ENCODE measurements at places on chromosomes 1 and 21.

DNA sequence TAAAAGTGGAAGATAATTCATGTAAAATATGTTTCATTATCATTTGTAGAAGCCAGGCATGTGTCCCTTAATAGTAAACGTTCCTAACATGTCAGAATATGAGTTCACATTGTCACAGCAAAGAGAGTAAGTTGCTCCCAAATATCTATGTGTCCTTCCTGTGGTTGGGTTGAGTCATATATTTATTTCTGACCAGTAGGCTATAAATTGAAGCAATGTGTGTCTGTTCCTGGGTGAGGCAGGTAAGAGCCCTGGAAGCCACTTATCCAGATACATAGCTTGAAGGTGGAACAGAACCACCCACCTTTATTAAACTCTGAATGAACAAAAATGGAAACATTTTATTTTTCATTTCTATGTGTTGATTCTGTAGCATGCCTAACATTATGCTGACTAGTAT, 2251.6 kb downstream of the NCAM2 start:
- no peak for DNase-seq

DNA sequence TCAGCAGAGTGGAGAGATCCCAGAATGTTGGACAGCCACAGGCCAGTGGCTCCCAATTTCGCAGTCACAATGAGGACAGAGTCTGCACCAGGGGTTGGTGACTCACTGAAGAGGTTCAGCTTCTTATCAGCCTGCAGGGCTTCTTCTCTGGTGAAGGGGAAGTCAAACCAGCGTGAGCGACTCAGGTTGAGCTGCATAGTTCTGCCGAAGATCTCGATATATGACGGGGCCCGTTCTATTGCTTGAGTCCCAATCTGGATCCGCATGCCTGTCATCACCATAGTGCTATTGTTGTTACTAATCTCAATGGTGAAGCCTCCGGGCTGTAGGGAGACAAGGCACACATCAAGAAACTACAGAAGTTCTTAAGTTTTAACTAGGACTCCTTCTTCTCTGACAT, 58.5 kb downstream of the UBR4 start:
- no peak for DNase-seq

DNA sequence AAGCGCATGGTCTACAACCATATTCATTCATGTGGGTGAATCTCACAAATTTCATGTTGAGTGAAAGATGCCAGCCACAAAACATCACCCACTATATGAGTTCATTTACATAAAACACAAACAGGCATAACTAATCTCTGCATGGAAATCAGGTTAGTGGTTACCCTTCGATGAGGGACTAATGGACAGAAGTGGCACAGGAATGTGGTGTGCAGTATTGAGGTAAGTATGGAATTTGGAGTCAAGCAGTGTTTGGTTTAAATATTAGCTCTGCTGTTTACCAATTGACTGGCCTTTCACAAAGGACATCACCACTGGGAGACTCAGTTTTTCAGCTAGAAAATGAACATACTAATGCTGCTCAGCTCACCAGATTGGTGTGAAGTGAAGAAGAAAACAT, 24.2 kb downstream of the CCDC185 start:
- no peak for DNase-seq

DNA sequence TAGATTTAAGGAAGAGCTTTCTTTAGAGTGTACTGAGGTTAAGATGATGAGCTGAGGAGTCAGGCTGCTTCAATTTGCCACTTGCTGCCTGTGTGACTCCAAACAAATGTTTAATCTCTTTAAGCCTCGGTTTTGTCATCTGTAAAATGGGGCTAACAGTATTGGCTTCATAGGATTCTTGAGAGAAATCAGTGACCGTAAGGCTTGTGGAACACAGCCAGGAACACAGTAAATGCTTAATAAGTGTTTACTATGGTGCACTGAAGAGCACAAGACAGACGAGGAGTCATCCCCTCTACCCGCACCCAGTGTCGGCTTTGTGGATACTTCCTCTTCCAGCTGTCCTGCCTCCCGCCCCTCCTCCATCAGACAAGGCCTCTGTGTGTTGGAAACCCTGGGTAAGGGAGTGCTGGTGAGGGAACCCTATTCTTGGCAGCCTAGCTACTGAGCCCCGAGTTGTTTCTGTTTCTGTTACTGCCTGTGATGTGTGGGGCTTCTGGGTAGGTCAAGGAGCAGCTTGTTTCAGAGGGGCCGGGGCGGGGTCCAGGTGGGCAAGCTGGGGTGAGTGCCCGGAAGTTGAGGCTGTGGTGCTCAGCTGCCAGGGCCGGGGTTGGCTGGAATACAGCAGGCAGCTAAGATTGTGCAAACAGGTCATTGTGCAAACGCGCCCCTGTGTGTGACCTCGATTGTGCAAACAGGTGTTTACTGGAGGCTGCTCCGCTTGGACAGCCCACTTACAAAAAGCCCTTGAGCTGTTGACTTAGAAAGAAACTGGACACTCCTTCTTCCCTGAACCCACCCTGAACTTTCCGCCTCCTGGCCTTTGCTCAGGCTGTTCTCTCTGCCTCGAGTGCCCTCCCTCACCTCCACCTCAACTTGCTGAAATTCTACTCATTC, 4.0 kb upstream of the CSF3R start:
- no peak for DNase-seq

- peak; percentile 68 for DNase-seq
Measured at GRCh38 chr1:155062702-155063411, 683 bp upstream of the EFNA4 start.

DNA sequence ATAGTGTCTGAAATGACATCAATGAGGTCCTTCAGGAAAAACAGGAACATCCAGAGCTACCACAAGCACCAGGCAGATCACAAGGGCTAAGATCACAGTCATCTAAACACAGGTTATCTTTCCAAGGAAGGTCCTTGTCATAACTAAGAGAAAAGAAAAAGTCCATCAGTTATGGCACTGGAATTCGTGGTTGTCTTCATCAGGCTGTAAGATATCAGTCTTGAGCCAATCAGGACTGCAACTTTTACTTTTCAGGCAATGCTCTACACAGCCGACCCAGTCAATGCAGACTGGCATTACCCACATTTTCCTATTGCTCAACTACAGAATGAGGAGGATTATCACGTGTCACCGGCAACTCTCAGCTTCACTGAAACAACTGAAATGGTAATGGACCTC, 26.4 kb downstream of the SORT1 start:
- DNase-seq, result no peak

- DNase-seq, result peak; percentile 32
Measured at GRCh38 chr1:93180723-93181613, at the start of gene CCDC18. TSS of gene CCDC18 (plus strand) at chr1:93180724. CDS start at chr1:93183362, 2,638 bp downstream.

GRCh38 chr21:46294647-46295176, 8.6 kb downstream of the YBEY start:
- DNase-seq, result no peak

- no peak for DNase-seq
Measured at GRCh38 chr21:39363607-39364555, 15.0 kb upstream of the HMGN1 start.

- no peak for DNase-seq
Measured at GRCh38 chr1:235806123-235806522, 60.6 kb downstream of the LYST start.

GRCh38 chr1:224565186-224565585, 50.9 kb upstream of the CNIH3 start:
- DNase-seq, result no peak

GRCh38 chr1:234963904-234964702, 164.5 kb downstream of the TOMM20 start:
- no peak for DNase-seq

- no peak for DNase-seq
Measured at GRCh38 chr1:41546833-41547135, 62.3 kb upstream of the EDN2 start.

- DNase-seq, result no peak
Measured at GRCh38 chr1:66563941-66564630, 30.1 kb downstream of the SGIP1 start.

GRCh38 chr1:147267711-147268110, 25.2 kb downstream of the CHD1L start:
- DNase-seq, result no peak

GRCh38 chr1:1099506-1100183, 16.2 kb downstream of the C1orf159 start:
- DNase-seq, result no peak

DNA sequence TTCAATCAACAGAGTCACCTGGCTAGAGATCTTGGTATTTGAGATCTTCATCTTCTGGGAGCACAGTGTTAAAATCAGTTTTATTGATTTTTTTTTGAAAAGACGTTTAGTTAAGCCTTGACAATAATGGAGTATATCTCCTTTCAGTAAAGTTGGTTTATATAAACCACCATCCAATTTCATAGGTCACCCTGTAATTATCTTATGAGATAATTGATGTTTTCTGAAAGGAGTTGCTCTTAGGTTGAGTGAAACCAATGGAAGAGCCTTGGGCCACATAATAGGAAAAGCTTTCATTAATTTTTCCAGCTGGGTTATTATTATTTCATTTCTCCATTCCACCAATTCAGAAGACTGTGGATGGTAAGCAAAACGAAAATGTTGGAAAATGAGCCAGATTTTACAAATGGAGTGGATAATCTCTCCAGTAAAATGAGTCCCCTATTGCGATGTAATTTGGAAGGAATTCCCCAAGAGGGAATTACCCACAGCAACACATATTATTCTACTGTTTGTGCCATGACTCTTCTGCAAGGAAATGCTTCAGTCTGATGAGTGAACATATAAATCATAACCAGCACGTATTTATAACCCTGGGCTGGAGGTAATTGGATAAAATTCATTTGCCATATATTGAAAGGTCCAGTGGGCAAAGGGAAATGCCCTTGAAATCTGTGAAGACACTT, 46.2 kb upstream of the TINAGL1 start:
- DNase-seq, result no peak

GRCh38 chr1:203643213-203644045, 16.8 kb downstream of the ATP2B4 start:
- DNase-seq, result no peak

- DNase-seq, result no peak
Measured at GRCh38 chr1:150678988-150679387, 18.0 kb downstream of the GOLPH3L start.

DNA sequence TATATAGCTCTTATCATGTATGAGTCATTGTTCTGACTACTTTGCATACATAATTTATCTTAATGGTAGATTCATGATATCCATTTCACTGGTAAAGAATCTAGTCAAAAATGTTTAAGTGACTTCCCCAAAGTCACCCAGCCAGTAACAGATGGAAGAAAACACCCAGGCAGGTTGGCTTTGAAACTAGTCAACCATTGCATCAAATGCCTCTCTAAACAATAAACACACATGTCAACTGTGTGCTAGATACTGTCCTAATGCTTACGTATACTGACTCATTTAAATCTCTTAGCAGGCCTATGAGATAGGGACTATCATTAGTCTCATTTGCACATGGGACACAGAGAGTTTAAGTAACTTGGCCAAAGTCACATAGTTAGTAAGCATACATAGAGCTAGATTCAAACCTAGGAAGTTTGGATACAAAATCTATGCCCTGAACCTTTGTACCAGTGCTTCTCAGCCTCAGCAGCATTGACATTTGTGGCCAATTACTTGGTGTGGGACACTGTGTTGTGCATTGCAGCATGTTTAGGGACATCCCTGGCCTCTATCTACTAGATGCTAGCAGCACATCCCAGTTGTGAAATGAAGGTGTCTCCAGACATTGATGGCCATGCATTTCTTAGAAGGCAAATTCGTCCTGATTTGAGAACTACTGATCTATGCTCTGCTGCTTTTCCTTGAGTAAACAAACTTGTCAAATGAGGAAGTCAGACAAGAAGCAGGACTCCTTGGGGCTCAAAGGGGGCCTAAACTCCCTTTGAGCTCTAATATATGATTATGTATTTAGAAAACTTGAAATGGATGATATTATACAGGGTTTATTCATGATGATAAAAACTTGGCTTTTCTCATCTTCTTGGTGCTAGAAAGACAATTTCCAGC, 316.3 kb downstream of the KCNH1 start:
- DNase-seq, result no peak

DNA sequence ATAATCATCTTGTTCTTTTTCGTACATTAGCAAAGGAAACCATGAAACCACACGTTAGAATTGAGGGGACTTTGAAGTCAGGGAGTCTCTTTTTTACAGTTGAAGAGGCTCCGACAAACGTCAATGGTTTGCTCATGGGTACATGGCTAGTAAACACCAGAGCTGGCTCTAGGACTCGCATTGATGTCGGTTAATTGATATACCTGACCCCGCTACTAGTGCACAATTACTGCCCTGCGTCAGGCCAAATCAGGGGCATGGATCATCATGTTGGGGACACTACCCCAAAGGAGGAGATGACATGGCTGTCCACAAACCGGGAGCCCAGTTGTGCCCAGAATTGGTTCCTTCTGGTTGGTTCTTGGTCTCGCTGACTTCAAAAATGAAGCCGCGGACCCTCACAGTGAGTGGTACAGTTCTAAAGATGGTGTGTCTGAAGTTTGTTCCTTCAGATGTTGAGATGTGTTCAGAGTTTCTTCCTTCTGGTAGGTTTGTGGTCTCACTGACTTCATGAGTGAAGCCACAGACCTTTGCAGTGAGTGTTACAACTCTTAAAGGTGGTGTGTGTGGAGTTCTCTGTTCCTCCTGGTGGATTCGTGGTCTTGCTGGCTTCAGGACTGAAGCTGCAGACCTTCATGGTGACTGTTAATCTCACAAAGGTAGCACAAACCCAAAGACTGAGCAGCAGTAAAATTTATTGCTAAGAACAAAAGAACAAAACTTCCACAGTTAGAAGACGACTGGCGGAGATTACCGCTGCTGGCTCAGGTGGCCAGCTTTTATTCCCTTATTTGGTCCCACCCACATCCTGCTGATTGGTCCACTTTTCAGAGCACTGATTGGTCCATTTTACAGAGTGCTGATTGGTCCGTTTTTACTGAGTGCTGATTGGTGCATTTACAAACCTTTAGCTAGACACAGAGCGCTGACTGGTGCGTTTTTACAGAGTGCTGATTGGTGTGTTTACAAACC, 126.9 kb upstream of the ERRFI1 start:
- DNase-seq, result peak; percentile 14

GRCh38 chr21:38159355-38159754, 97.4 kb upstream of the KCNJ15 start:
- DNase-seq, result peak; percentile 3

GRCh38 chr1:33459691-33460090, 12.8 kb upstream of the ZSCAN20 start:
- no peak for DNase-seq

DNA sequence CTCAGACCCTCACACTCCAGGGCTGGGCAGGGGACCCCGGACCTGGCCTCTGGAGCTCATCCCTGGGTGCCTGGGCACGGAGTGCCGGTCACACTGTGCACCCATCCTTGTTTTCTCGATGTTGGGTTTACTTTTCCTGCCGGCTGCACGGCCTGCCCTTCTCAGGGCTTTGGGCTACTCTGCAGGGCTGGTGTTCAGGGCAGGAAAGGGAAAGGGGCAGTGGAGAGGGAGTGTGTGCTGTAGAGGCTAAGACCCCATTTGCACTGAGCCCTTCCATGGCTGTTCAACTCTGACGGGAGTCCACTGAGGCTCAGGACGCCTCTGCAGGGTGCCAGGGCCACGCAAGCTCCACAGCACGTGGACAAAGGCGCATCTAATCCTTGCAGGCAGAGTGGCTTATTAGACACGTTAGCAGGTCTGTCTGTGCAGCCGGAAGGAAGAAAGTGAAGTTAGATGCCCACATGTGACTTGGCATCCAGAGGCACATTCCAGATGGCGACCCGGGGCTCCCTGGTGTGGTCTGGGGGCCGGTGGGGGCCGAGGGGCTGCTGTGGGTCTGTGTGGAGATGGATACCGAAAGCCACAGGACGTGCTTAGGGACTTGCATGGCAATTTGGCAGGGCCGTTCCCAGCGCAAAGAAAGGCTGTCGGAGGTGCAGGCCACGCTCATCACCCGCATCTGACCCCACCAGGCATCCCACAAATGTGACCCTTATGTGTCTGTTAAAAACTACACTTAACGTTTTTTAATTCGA, 33.6 kb downstream of the COL18A1 start:
- DNase-seq, result no peak

Measured in stimulated activated CD8-positive, alpha-beta memory T cell treated with anti-CD3 and anti-CD28 coated beads, Interleukin-15, amount 100 ng/mL, for 1 hour (primary cell).